ENCODE measurements at places on chromosomes 1 and 21.

DNA sequence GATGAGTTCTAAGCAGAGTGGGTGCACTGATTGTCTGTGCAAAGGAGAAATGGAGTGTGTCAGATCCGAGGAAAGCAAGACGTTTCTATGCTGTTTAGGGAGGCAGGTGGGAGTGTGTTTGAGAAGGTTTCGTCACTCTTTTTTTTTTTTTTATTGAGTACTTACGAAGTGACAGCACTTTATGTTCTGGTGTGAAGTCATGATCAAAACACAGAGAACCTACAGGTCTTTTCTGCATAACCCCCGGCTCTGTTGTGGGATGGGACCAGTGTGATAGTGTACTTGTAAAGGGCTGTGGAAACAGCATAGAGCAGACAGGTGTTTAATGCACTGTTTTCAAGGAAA is 26.7 kb downstream of the MIA3 start:
- DNase-seq, result peak; percentile 73

- no peak for DNase-seq
Observed at GRCh38 chr1:230163205-230163604, 96.2 kb downstream of the GALNT2 start.

DNA sequence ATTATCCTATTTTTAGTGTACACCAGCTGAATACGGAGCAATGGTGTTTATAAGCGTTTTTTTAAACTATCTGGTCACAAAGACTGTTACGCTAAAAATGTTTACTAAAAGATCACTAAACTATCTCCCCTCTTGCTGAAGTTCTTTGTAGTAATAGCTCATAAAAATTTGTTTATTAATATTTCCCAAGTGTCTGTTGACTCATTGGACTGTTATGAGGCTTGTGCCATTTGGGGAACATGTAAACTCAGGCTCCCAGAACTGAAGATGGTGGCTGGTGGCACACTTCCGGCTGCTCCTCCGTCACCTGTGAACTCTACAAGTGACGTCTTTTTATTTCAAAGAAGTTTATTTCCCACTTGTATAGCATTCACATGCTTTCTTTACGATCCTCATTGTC is 46.3 kb downstream of the AIDA start:
- no peak for DNase-seq

DNA sequence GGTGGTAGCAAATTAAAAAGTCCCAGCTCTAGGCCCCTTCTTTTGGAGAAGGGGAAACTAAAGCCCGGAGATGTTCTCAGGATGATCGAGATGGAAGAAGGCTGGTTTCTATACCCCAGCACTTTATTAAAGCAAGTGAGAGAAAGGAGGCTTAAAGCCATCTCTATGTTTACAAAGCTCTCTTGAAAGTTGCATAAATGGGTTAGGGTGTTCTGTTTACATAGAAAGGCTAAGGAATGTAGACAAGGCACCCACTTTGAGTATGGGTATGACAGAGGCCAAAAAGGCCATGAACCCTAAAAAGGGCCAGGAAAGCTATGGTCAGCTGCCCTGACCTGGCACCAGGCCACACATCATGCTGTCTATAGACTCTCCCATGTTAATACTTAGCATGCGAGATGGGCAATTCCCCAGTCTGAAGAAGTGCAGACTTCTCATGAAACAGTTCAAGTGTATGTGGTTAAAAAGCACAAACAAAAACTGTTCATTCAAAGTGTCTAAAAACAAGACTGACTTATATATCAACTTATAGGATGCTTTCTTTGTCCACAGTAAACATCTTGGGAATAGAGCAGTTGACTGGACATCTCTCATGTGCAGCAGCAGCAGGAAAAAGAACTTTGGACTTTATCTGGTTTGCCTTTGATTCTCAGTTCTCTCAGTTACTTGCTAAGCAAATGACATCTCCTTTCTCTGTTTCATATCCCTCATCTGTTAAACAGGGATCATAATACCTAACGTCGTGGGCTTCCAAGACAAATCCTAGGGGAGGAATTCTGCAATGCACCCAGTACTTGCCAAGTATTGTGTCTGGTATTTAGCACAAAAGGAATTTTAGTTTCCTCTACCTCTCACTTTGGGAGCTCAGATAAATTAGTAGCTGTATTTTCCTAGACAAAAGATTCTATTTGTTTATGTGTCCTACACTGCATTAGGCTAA is 521.6 kb downstream of the PLPP3 start:
- no peak for DNase-seq

- no peak for DNase-seq
Observed at GRCh38 chr1:55127827-55128343, 87.3 kb downstream of the USP24 start.

- DNase-seq, result no peak
Observed at GRCh38 chr1:30864681-30865080, 43.9 kb downstream of the SDC3 start.

- DNase-seq, result no peak
Observed at GRCh38 chr1:215226757-215227156, 144.2 kb downstream of the KCNK2 start.

GRCh38 chr1:186016856-186017255 is 282.7 kb downstream of the HMCN1 start:
- no peak for DNase-seq

Data from CD4-positive, alpha-beta T cell treated with Interferon alpha-2 for 1 hour (primary cell).